ENCODE measurements at places on chromosomes 7 and 10. TPM values are rescaled to one million over a fixed set of nuclear protein-coding genes. Genes with fewer than 3 reads are reported as not detected.

The SYCE1 gene
- not detected for total RNA-seq

The NAT16 gene
- total RNA-seq, result not detected

GRCh38 chr7:40232242-40232893, 97.6 kb downstream of the SUGCT start:
- DNase-seq, result no peak
- peak overlapping the region; percentile 17 for H3K27ac ChIP-seq
- H3K27me3 ChIP-seq, result no peaks in the 10 kb centered on the region
- no peak overlapping the region for H3K4me3 ChIP-seq
- H3K4me1 ChIP-seq, result peaks cover 20% of the 10 kb centered on the region

- no peaks in the 10 kb centered on the region for H3K36me3 ChIP-seq
- no peak overlapping the region for H3K4me3 ChIP-seq
- no peak for DNase-seq
- peaks cover 9% of the 10 kb centered on the region for H3K4me1 ChIP-seq
- peaks cover 14% of the 10 kb centered on the region for H3K27me3 ChIP-seq
Observed at GRCh38 chr7:98872328-98872924, 2.6 kb upstream of the TMEM130 start.

The CPA2 gene
- total RNA-seq, result 0.73 TPM

The COL26A1 gene
- total RNA-seq, result 109 TPM

DNA sequence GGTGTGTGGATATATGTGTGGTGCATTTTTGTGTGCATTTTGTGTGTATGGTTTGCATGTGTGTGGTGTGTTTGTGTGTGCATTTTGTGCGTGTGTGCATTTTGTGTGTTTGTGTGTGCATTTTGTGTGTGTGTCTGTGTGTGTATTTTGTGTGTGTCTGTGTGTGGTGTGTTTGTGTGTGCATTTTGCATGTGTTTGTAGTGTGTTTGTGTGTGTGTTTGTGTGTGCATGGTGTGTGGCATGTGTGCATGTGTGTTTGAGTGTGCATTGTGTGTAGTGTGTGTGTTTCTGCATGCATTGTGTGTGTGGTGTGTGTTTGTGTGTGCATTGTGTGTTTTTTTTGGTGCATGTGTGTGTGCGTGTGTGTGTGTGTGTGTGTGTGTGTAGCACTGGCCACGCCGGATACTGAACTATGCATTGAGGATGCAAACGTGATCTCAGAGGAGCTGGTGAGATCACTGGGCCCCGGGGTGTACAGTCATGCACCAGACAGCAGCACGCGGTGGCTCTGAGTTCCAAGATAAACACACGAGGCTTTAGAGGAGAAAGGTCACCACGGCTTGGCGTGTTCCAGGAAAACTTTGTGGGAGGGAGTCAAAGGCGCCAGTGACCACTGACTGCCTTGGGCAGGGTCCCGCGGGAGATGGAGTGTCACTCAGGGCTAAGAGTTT, 106.6 kb upstream of the SHH start:
- H3K27ac ChIP-seq, result no peak overlapping the region
- H3K4me3 ChIP-seq, result no peak overlapping the region
- DNase-seq, result no peak
- H3K27me3 ChIP-seq, result peaks cover 11% of the 10 kb centered on the region

DNA sequence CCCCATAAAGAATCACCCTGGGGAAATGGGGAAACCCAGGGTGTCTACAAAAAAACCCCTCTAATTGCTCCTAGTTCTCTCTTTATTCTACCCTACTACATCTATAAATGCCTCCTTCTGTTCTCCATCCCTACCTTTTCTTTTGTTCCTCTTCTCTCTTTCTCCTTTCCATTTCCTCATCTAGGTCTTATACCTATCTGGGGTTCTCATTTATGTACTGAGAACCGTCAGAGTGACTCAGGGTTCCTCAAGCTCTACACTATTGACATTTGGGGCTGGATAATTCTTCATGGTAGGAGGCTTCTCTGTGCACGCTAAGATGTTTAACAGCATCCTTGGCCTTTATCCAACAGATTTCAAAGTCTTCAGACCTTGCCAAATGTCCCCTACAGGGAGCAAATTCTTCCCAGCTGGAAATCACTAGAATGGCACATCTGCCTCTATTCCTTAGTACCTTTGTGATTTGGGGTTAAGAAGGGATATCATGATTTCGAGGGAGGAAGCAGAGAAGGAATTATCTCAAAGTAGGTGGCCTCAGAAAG, 137.4 kb upstream of the PTN start:
- no peak for DNase-seq
- no peaks in the 10 kb centered on the region for H3K36me3 ChIP-seq
- no peak overlapping the region for H3K27ac ChIP-seq
- no peak overlapping the region for H3K4me3 ChIP-seq
- H3K27me3 ChIP-seq, result no peaks in the 10 kb centered on the region

GRCh38 chr7:43612128-43612527, 29.2 kb downstream of the STK17A start:
- H3K4me3 ChIP-seq, result no peak overlapping the region
- no peaks in the 10 kb centered on the region for H3K4me1 ChIP-seq
- DNase-seq, result no peak
- peaks cover 30% of the 10 kb centered on the region for H3K36me3 ChIP-seq
- no peaks in the 10 kb centered on the region for H3K27me3 ChIP-seq
- H3K27ac ChIP-seq, result no peak overlapping the region

- H3K4me3 ChIP-seq, result no peak overlapping the region
- DNase-seq, result no peak
- H3K36me3 ChIP-seq, result no peaks in the 10 kb centered on the region
- H3K27me3 ChIP-seq, result no peaks in the 10 kb centered on the region
Observed at GRCh38 chr10:78944723-78945312, 123.9 kb upstream of the ZMIZ1 start.

DNA sequence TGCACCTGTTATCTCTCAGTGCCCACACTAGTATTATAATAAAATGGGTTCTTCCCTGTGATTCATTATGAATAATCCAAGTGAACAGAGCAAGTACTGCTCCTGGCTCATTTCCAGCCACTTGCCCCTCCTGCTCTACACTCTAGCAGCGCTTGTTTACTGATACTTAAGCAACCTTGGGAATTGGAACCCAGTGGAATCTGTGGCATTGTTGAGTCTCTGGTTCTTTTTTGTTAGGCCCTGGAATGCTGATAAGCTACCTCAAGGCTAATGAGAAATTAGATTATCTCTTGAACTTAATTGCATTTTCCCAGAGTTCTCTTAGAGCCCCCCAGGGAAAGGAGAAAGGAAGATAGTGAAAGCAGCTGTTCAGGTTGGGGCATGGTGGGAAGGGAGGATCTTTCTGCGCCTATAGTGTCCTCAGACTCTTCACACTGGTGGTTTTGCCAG, 34.0 kb downstream of the PRKAR2B start:
- peaks cover 12% of the 10 kb centered on the region for H3K4me1 ChIP-seq
- H3K36me3 ChIP-seq, result no peaks in the 10 kb centered on the region
- no peak for DNase-seq
- peak overlapping the region; percentile 51 for H3K27ac ChIP-seq
- no peaks in the 10 kb centered on the region for H3K27me3 ChIP-seq

GRCh38 chr7:10734595-10734994, 239.1 kb upstream of the PHF14 start:
- H3K27me3 ChIP-seq, result no peaks in the 10 kb centered on the region
- H3K36me3 ChIP-seq, result no peaks in the 10 kb centered on the region
- no peak for DNase-seq
- no peaks in the 10 kb centered on the region for H3K4me1 ChIP-seq

The GFRA1 gene
- total RNA-seq, result 38.7 TPM

The UNC5B gene
- 91.5 TPM for total RNA-seq

DNA sequence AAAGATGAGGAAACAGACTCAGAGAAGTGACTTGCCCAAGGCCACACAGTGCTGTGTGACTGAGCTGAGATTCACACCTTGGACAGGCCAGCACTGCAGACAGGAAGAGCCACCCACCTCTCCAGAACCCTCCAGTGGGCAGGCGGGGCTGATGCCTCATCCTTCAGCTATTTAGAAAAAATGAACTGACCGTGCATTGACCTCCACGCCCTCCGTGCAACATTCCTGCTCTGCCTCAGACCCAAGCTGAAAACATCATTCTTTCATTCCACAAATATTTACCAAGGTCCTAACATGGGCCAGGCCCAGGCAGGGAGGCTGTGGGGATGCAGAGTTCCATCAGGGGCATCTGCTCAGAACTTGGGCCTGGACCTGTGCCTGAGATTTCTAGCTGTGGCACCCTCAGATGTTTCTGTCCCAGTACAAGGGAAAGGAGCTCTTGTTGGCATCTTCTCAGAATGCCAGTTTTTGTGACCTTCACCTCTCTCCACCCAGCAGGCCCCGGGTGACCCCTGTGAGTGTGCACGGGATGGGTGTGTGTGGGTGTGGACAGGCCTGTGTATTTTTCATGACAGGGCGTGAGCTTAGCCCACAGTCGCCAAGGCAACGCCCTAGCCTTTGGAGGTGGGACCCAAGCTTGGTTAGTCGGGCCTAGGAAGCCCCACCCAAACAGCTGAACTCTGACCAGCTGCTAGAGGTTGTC, 6.5 kb downstream of the VSIR start:
- H3K4me1 ChIP-seq, result peaks cover 34% of the 10 kb centered on the region
- no peaks in the 10 kb centered on the region for H3K36me3 ChIP-seq
- no peaks in the 10 kb centered on the region for H3K27me3 ChIP-seq
- peak overlapping the region; percentile 87 for H3K27ac ChIP-seq

GRCh38 chr10:99375426-99375825, 46.3 kb downstream of the CNNM1 start:
- H3K36me3 ChIP-seq, result no peaks in the 10 kb centered on the region
- no peak overlapping the region for H3K4me3 ChIP-seq
- DNase-seq, result no peak
- H3K4me1 ChIP-seq, result no peaks in the 10 kb centered on the region
- H3K27ac ChIP-seq, result no peak overlapping the region
- peaks cover 24% of the 10 kb centered on the region for H3K27me3 ChIP-seq

DNA sequence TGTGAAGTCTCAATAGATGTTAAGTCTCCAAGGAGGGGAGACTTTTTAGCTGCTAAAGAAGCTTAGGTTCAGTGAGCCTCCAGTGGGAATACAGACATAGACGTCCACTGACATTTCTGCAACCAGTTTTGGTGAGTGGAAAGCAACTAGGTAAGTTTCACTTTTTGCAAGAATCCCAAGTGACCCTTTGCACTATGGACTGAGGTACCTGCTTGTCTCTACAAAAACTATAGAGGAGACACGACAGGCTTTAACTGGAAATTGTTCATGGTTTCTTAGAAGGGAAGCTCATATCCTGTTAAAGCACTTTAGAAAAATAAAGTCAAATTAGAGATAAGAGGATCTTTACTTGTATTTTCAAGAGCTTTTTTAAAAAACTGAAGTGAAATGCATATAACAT, 38.6 kb downstream of the GBF1 start:
- peaks cover 4% of the 10 kb centered on the region for H3K36me3 ChIP-seq
- no peak overlapping the region for H3K4me3 ChIP-seq
- DNase-seq, result no peak
- no peak overlapping the region for H3K27ac ChIP-seq

The MYL10 gene
- total RNA-seq, result not detected

- H3K27me3 ChIP-seq, result peaks cover 11% of the 10 kb centered on the region
- H3K4me1 ChIP-seq, result no peaks in the 10 kb centered on the region
- no peak overlapping the region for H3K4me3 ChIP-seq
- no peaks in the 10 kb centered on the region for H3K36me3 ChIP-seq
Observed at GRCh38 chr7:142030294-142030693, 34.6 kb downstream of the MGAM start.

DNA sequence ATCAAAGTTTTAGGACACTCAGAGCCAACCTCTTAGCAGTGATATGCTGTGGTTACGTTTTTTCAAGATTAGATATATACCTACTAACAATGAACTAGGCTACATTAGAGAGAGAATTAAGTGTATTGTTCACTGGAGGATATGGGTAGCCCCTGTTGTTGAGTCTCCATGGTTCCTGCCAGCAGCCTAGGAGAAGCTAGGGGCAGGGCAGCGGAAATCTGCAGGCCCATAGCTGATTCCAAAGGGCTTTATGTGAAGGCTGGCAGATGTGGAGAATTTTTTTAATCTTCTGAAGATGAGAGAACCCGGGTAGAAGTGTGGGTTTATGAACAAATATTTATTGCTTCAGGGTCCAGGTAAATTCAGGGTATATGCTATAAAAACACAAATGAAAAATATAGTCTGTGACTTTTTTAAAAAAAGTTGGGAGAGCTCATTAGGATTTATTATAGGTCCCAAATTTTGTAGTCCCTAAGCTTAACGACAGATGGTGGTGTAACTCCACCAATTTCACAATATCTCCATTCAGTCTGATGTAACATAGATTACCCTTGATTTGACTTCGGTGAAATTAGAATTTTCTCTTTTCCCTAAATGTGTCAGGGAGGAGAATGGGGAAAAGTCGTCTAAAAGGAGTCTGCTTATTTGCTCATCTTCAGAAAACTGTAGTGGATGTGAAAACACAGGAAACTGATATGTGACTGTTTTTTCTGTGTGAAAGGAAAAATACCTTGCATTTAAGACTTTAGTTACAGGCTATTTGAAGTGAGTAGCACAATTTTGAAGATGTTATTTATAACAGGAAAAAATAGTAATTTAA, 163.0 kb upstream of the PPP1R3A start:
- peaks cover 69% of the 10 kb centered on the region for H3K27me3 ChIP-seq
- H3K4me3 ChIP-seq, result peak overlapping the region; percentile 16
- DNase-seq, result no peak
- H3K4me1 ChIP-seq, result peaks cover 37% of the 10 kb centered on the region

GRCh38 chr7:92546856-92547497, 18.4 kb downstream of the RBM48 start:
- DNase-seq, result no peak
- H3K36me3 ChIP-seq, result no peaks in the 10 kb centered on the region
- H3K27ac ChIP-seq, result no peak overlapping the region
- H3K27me3 ChIP-seq, result no peaks in the 10 kb centered on the region

DNA sequence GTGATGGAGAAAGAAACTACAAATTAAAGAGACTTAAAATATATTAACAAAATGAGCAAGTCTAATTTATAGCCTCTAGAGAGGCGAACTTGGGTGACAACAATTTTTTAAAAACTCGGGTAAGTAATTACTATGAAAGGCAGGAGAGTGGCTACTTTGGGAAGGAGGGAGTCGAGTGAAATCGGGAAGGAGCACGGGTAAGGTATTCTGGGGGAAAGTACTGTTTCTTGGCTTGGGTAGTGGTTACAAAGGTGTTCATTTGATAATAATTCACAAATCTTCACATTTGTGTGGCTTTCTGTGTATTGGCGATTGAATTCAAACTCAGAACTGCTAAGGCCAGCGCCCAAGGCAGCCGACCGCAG, 32.9 kb upstream of the GRID1 start:
- DNase-seq, result no peak
- peaks cover 19% of the 10 kb centered on the region for H3K4me1 ChIP-seq
- H3K4me3 ChIP-seq, result peak overlapping the region; percentile 71
- peaks cover 75% of the 10 kb centered on the region for H3K27me3 ChIP-seq
- H3K36me3 ChIP-seq, result no peaks in the 10 kb centered on the region

The UBE2D1 gene
- 22.5 TPM for total RNA-seq

- H3K27me3 ChIP-seq, result peaks cover 3% of the 10 kb centered on the region
- peak overlapping the region; percentile 24 for H3K27ac ChIP-seq
- H3K4me3 ChIP-seq, result no peak overlapping the region
- no peaks in the 10 kb centered on the region for H3K36me3 ChIP-seq
Observed at GRCh38 chr10:117462424-117462792, 80.1 kb upstream of the EMX2 start.
